ENCODE measurements at places on chromosomes 16 and 17.

- DNase-seq = peak; percentile 67
Measured at GRCh38 chr17:61325382-61326073, 74.1 kb upstream of the TBX2 start.

DNA sequence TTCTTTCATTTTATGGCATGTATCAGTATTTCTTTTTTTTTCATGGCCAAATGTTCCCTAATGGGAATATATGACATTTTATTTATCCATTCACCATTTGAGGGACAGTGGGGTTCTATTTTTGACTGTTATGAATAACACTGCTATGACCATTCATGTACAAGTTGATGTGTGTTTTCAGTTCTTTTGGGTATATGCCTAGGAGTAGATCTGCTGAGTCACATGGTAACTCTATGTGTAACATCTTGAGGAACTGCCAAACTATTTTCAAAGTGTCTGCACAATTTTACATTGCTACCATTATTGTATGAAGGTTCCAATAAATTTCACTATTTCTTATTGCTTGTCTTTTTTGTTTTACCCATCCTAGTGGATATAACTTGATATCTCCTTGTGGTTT lies 223.0 kb downstream of the TANC2 start:
- peak; percentile 37 for DNase-seq

DNA sequence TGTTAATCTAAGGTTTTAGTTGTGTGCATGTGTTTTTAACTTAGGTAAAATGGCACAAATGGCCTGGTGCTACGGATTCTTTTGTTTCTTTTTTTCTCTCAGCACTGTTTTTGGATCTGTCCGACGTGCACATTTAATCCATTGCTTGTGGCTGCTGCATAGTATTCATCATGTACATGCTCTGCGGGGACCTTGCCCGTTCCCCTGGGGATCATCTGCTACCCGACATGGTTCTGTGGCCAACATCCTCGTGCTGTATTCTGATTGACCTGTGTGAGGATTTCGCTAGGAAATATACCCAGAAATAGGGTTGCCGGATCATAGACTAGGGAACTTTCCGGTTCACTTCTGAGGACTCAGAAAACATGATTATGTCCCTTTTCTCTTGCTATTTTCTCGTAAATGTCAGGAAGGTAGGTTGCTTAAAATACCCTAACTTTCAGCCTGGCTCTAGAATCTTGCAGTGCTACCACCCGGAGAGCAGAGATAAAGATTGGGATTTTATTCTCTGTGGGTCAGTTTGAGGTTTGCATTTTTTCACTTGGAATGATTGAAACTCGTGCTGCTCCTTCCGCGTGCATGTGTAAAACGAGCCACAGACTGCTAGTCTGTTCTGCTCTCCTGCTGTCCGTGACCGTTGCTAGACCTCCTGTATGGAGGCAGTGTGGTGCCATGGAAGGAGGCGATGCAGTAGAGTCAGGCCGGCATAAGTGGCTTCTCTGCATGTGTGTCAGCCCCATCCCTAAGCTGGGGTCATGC lies 42.9 kb downstream of the LDHD start:
- no peak for DNase-seq

DNA sequence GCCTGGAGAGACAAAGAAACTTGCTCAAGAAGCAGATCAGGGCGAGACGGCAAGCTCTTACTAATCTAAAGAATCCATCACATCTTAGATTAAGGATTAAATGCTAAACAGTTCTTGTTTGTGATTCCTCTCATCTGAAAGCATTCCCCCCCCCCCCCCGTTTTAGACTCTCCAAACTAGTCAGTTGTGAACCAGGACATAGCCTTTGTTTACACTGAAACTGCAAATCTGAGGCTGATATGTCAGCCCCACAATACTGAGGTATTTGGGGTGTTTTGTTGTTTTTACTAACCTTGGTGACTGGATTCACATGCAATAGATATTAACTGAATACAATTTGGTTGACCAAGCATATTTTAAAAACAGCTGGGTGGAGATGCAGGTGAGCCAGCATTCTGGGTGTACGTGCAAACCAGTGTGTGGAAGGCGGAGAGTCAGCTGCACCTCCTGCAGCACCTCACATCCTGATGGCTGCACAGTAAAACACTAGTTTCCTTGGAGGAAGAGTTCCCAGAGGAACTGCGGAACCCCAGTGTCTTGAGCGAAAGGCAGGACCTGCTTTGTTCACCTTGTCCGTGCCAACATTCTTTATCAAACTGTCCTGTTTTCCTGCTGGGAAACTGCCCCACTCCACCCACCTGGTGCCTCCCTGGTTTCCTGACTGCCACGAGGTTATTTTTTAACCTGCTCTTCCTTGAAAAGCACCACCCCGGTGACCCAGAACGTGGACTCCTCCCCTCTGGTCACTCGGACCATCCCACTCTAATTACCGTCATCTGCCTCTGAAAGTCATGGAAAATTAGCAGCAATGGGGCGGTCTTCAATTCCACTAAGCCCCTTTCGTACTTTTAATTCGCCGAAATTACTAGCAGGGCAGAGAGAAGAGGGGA lies 1.2 kb upstream of the YPEL2 start:
- no peak for DNase-seq

GRCh38 chr16:8278031-8278580 lies 312.2 kb downstream of the TMEM114 start:
- no peak for DNase-seq

- DNase-seq = peak; percentile 69
Measured at GRCh38 chr16:50323335-50324011, 45.3 kb downstream of the BRD7 start.

- DNase-seq = no peak
Measured at GRCh38 chr17:887551-888209, 91.9 kb downstream of the NXN start.

Measured in A172 (cell line).